ENCODE measurements at places on chromosomes 1 and 21.

GRCh38 chr1:232673256-232673655 lies 43.3 kb upstream of the SIPA1L2 start:
- DNase-seq = no peak

GRCh38 chr1:115651391-115651790 lies 9.6 kb downstream of the VANGL1 start:
- DNase-seq = no peak

DNA sequence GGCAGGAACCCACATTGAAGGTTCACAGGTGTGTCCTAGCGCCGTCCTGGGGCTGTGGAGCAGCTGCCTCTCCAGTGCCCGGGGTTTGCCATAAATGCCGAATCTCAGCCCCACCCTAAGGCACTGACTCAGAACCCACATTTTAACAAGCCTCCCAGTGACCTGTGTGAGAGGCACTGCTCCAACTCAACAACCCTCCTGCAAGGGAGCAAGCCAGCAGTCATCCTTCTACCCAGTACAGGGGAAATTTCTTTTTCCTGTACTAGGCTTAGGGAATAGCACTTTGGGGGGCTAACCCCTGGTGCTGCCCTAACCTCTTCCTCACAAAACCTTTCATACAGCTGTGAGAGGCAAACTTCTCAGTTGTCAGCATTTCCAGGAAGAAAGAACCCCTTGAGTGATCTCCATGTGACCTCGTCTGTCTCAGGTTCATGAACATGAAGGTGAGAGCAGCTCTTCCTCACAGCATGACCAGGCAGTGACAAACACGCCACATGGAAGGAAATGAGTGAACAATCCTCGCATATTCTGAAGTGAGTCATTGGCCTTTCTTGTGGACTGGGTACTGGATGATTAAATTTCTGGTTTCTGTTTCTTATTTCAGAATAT lies 11.4 kb upstream of the BCAR3 start:
- DNase-seq = no peak

DNA sequence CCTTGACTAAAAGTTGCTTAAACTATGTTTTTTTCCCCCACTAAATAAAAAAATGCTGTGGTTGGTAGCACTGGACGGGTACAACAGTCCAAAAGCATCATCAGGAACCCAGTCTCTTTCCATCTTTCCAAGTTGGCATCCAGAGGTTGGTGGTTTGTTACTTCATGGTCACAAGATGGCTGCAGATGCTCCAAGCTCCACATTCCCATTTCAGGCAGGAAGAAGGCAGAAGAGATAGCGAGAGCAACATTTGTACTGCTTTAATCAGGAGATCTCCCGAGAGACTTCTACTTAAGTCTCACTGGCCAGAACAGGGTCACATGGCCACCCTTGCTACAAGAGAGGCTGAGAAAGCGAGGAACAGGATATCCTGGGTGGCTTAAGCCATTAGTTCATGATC lies 230.2 kb downstream of the KAZN start:
- DNase-seq = no peak

DNA sequence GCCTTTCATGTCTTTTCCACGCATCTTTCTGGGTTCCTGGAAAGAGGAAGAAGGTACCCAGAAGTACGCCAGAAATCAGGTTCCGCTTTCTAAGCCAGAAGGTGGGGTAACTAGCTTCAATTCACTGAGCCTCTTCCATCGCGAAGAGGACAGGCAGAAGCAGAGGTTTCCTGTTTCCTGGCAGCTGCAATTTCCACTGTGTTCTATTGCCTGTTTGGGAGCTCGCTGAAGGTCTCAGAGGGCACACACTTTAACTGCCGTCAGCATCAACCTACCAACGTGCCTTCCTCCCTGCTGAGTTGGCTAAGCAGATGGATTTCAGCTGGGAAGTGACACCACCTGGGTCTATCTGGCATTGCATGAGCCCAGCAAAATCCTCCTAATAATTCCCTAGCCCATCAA lies 10.0 kb downstream of the NCF2 start:
- peak; percentile 37 for DNase-seq

DNA sequence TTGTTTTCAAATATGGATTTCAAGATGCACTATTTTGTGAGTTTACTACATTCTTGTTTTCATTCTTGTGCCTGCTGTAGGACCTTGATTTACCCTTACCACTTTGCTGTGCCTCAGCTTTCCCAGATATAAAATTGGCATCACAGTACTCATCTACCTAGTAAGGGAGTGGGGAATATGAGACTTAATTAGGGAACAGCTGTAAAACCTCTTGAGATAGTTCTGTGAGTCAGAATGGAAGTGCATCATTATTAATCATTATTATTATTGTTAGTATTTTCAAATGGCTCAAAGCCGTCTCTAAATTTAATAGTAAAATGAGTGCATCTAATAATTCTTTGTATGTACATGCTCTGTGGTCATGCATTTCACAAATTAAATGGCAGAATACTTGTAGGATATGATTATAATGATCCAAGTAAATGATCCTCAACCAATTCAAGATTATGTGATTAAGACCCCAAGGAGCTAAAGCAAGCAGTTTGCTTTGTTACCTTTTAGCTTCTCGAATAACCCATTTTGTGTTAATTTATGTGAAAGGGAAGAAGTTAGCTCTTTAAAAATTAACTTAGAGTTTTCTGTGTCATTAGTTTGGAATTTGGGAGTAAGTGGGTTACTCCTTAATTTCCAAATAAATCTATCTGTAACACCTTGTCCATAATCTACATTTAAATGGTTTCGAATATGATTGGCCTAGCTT lies 155.4 kb downstream of the NFIA start:
- no peak for DNase-seq

DNA sequence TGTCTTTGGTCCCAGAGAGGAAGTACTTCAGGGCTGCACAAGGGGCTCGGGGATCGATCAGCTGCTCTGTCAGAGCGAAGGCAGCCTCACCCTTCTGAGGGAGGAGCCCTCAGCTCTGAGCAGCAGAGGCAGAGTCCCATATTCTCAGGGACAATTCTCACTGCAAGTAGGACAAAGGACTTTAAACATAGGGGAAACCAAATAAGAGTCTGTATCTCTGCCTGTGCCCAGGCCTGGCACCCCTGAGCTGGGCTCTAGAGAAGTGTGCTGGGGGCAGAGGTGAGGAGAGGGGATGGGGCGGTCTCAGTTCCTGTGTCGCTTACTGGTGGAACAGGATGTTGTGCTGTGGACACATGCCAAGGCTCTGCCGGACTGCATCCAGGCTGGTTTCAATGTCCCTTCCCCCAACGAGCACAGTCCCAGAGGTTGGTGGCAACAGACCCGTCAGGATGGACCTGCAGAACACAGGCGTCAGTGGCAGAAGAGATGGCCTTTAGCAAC lies 76.6 kb downstream of the ABCA4 start:
- DNase-seq = no peak

DNA sequence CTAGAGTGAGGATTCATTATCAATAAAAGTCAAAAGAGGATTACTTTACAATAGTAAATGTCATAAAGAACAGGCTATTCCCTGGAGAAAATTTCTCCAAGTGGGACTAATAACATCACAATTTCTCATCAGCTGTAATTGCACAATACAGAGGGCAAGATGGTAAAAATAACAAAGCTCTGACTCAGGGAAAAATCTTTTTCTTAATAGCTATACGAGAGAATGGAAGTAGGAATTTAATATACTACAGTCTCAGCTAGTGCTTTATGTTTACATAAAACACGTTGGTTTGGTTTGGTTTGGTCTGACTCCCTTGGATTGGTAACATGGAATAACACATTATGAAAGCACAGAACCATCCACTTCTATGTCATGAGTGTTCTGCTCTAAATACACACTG lies 397.6 kb downstream of the LRRIQ3 start:
- no peak for DNase-seq

DNA sequence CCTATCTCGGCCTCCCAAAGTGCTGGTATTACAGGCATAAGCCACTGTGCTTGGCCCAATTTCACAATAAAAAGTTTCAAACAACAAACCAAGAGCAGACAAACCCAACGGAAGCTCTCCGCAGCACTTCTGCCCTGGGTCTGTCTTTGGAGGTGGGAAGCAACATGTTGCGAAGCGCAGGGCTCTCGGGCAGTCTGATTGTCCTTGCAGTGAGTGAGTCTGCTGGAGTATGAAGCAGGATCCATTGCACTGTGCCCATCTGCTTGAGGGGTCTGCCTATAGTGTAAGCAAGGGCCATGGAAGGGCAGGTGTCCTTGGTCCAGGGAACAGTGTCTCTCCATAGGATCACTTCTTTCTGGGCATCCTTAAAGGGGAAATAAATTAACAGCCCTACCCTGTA lies 14.6 kb upstream of the PARP1 start:
- no peak for DNase-seq

GRCh38 chr1:187744665-187745064 lies 915.9 kb downstream of the PLA2G4A start:
- no peak for DNase-seq

DNA sequence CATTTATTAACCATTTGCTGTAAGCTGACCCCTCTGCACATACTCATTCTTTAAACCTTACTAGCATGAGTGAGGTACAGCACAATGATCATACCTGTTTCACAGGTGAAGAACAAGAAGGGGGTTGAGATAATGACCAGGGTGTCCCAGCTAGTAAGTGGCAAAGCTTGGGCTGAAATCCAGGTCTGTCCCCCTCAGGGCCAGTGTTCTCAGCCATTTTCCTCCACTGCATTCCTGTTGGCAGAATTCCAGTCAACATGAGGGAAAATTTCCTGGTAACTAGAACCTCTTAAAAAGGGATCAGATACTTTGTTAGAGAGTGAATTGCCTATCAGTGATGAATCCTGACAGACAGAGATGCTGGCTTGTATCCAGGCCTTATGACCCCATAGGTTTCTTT lies 48.1 kb downstream of the SPATA46 start:
- no peak for DNase-seq

- DNase-seq = no peak
These were observed 10.9 kb upstream of the AURKAIP1 start for GRCh38 chr1:1385931-1386330.

DNA sequence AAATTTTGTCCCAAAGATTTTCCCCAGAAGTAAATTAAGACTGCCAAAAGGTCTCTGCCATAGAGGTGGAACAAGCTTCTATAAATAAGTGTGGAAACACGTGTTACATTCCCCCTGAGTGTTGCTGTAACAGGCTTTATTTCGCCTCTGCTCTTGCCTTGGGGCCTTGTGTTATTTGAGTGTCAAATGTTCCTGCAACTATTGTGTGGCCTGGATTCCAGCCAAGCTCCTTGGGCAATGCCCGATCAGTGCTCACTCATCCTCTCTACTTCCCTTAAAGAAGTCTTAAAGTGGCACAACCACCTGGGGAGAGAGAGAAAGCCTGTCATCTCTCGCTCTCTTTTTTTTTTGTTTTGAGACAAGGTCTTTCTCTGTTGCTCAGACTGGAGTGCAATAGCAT lies 156.7 kb downstream of the NR5A2 start:
- no peak for DNase-seq

GRCh38 chr1:206716870-206717673 lies 32.4 kb downstream of the MAPKAPK2 start:
- no peak for DNase-seq

DNA sequence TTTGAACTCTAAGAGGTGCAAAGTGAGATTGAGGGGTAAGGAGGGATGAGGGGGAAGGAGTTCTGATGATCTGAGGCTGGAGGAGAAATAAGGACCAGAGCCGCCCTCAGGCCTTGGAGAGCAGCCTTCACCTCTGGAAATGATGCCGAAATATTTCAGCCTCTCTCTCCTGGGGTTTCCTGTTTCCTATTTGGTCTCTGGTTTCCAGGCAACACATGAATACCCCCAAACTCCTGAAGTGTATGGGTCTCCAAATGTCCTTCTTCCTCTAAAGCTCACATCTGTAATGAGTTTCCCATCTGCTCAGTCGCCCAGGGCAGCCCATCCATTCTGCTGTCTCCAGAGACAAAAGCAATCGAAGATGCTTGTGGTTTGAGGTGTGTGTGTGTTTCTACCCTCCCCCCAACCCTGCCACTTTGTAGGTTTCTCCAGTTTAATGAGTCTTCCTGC lies 52.0 kb upstream of the FAM20B start:
- DNase-seq = no peak

DNA sequence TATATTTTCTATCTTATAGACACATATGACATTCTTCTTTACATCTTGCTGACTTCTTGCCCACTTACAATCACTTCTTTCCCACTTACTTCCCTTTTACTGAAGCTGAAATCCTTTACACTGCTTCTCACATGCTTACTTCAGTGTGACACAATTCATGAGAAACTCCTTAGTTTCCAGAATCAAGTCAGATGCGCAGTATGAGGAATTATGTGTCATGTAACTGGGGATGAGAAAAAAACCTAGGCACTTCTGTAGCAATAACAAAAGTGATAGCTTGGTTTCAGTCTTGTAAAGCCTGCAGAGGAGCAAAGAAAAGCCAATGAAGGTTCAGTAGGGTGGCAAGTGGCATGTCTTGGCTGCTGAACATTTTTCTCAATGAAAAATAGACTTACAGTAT lies 566.2 kb upstream of the RGS18 start:
- DNase-seq = no peak

DNA sequence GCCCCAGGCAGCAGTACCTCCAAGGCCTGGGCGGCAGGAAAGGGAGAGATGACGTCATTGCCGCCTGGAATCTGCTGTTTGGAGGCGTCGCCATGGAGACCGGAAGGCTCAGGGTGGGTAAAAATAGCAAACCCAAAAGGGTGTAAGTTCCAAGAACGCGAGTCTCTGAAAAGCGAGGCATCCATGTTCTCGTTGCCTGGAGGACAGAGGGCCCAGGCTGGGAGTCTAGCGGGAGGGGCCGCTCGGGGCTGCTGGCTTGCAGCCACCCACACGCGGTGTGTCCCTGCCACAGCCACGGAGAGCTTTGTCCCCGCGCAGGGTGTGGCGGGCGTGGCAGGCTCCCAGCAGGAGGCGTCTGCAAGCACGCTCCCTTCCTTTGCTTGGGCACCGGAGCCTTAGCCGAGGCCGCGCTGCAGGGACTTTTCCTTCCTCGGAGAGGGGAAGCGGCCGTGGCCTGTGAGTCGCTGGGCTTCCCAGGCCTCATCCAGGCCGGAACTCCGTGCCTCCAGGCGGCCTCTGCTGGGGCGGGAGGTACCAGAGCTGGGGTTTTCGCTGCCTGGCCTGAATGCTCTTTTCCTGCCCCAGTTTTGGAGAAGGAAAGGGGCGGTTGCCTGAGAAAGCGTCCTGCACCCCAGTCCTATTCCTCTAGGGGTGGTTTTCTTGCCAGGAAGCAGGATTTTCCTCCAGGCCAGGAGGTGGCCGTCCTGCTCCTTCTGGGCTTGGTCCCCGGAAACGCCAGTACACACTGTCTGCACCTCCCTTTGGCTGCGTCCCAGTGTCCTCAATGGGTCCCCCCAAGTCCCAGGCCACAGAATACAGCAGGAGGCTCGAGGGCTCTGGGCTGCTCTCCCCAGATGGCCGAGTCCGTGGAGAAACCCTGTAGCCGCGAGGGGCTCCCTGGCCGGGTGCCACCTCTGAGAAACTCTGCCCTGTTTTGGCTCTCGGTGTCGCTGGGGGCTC lies 15.3 kb upstream of the SKI start:
- DNase-seq = no peak
